ENCODE measurements at places on chromosomes 7 and 10.
A peak's percentile ranks its signal among the peaks of the same experiment; 100 is the strongest.

- DNase-seq = no peak
Observed at GRCh38 chr10:79487296-79488194, 24.8 kb upstream of the EIF5AL1 start.

DNA sequence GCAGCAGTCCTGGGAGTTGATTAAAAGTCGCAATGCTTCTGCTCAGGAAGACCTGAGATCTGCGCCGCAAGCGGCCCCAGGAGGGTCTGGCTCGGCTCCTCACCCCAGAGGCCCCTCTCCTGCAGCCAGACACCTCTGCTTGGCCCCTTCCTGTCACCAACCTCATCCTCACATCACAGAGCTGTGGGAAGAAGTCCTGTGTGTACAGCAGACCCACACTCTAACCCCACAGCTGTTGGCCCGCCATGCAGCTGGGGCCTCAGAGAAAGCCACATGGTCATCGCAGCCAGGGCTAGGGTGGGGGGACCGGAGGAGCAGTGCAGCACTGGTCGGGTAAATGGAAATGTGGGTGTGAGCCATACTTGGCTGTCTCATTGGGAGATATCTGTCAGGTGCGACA is 97.7 kb downstream of the RGS10 start:
- DNase-seq = no peak

GRCh38 chr10:84291384-84291783 is 37.0 kb upstream of the CCSER2 start:
- no peak for DNase-seq

- no peak for DNase-seq
Observed at GRCh38 chr10:36819781-36820180, 305.6 kb upstream of the ANKRD30A start.

DNA sequence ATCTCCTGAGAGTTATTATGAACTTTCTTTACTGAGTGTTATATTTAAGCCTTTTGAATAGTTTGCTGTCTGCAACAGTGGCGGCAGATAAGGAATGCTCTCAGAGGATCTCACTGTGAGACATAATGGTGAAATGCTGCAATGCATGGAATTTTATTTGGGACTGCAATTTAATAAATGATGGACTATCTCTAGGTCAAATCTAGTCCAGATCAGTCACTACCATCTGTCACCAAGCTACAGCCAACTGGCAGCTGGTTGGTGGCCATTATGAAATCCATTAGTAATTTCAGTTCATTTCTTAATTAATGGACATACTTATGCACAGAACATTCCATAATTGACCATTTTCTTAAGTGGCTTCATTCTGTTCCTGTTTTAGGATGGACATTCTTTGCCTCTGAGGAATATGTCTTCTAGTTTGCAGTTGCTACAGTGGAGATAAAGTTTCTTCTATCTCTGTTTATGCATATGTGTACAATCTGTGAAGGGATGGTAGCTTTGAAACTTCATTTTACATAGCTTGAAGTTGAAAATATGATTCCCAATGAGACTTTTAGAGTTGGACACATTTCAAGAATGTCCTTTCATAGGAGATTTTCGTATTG is 586.6 kb downstream of the SUGCT start:
- no peak for DNase-seq

- no peak for DNase-seq
Observed at GRCh38 chr10:114246679-114247305, 7.7 kb downstream of the VWA2 start.

GRCh38 chr7:45593877-45594276 is 19.7 kb downstream of the ADCY1 start:
- DNase-seq = peak; percentile 8

GRCh38 chr10:123272171-123272570 is 118.0 kb downstream of the BUB3 start:
- no peak for DNase-seq
